A549 treated with RU486 at 1 μM for 4 hours (cell line): ENCODE measurements at places on chromosomes 2 and 18. TPM values are rescaled to one million over a fixed set of nuclear protein-coding genes. Genes with fewer than 3 reads are reported as not detected.

CYRIA gene
- total RNA-seq = 0.06 to 0.18 TPM (median 0.10 TPM) in 5 replicates

DYNAP gene
- not detected in 5 replicates for total RNA-seq

ALMS1 gene
- 9.8 to 10.6 TPM (median 10.6 TPM) in 5 replicates for total RNA-seq

ATP6V1B1 gene
- total RNA-seq = 0.32 to 2.5 TPM (median 2.1 TPM) in 5 replicates

IL1R1 gene
- 16.2 to 31.6 TPM (median 26.8 TPM) in 5 replicates for total RNA-seq

GPR55 gene
- not detected in 5 replicates for total RNA-seq

GRB14 gene
- total RNA-seq = 3.5 to 6.5 TPM (median 5.2 TPM) in 5 replicates

MC4R gene
- total RNA-seq = not detected in 5 replicates

DPP4 gene
- 0.30 to 0.71 TPM (median 0.62 TPM) in 5 replicates for total RNA-seq
